ENCODE measurements at places on chromosomes 1 and 21. TPM values are rescaled to one million over a fixed set of nuclear protein-coding genes. Genes with fewer than 3 reads are reported as not detected.
A peak's percentile ranks its signal among the peaks of the same experiment; 100 is the strongest.

The CLCA4 gene
- not detected for total RNA-seq

The HSPA13 gene
- total RNA-seq: 97.5 TPM

GRCh38 chr1:53326598-53327181, 1.2 kb downstream of the LRP8 start:
- DNase-seq: peak; percentile 46

- no peak for DNase-seq
These were observed 47.9 kb upstream of the RUNX1 start for GRCh38 chr21:35096959-35097358.
